ENCODE measurements at places on chromosomes 7 and 10.

GRCh38 chr10:5933909-5934546, 43.3 kb downstream of the IL15RA start:
- no peak for DNase-seq

GRCh38 chr7:123846217-123846891, 1.4 kb downstream of the HYAL4 start:
- no peak for DNase-seq

DNA sequence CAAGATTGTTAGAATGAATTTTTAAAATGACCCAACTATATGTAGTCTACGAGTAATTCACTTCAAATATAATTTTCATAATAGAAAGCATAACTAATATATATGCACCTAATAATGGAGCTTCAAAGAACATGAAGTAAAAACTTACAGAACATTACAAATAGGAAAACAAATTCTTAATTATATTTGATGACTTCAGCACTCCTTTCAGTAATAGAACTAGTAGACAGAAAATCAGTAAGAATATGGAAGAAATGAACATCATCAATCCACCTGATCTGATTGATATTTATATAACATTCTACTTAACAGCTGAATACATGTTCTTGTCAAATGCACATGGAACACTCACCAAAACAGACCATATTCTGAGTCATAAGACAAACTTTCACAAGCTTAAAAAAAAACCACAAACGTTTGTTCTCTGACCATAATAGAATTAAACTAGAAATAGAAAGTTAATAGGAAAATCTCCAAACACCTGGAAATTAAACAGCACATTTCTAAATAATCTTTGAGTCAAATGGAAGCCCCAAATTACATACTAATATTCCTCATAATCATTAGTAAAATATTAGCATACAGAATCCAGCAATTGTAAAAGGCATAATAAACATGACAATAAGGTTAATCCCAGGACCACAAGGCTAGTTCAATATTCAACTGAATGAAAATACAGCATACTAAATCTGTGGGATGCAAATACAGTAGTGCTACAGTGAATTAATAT, 48.0 kb downstream of the BRAF start:
- no peak for DNase-seq

DNA sequence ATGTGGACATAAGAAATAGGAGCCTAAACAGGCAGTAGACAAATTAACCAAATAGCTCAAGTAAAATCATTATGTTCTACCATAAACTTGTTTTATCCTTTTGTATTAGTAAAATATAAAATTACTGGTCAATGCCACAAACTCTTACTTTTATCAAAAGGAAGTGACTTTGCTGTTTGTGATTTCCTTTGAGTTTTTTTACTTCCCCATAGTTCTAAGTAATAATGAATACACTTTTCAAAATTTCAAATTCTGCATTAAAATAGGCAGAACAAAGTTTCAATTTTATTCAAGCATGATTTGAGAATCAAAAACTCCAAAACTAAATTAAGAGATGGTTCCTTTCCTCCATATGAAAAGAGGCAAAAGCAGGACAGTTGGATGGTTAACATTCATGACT, 139.7 kb upstream of the ABCB5 start:
- no peak for DNase-seq

GRCh38 chr10:35449944-35450343, 113.6 kb downstream of the CCNY start:
- no peak for DNase-seq

DNA sequence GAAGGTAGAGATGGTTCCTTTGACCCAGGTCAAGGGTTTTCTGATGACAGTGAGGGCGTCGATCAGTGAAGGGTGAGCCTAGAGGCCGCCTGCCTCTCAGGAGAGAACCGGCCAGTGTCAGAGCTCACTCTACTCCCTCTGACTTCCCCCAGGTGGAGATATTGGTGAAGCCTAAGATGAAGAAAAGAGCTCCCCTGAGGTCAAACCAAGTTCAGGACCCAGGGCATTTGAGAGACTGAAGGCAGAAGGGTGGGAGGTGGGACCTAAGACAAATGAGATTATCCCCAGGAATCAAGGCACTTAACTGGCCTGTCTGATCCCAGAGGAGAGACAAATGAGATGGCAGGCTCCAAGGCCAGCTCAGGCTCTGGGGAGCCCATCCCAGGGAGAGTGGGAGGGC, 104.7 kb downstream of the CDH23 start:
- DNase-seq, result no peak

DNA sequence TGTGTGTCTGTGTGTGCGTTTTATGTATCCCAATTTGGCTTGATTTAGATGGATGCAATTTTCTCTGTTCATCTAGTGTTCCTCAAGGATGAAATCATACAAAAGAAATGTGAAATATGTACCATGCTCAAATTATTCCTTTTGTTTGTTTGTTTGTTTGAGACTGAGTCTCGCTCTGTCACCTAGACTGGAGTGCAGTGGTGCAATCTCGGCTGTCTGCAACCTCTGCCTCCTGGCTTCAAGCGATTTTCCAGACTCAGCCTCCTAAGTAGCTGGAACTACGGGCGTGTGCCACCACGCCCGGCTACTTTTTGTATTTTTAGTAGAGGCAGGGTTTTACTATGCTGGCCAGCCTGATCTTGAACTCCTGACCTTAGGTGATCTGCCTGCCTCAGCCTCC, 11.3 kb upstream of the SHTN1 start:
- DNase-seq, result no peak

- no peak for DNase-seq
These were observed 286.3 kb downstream of the FGFR2 start for GRCh38 chr10:121311812-121312443.

DNA sequence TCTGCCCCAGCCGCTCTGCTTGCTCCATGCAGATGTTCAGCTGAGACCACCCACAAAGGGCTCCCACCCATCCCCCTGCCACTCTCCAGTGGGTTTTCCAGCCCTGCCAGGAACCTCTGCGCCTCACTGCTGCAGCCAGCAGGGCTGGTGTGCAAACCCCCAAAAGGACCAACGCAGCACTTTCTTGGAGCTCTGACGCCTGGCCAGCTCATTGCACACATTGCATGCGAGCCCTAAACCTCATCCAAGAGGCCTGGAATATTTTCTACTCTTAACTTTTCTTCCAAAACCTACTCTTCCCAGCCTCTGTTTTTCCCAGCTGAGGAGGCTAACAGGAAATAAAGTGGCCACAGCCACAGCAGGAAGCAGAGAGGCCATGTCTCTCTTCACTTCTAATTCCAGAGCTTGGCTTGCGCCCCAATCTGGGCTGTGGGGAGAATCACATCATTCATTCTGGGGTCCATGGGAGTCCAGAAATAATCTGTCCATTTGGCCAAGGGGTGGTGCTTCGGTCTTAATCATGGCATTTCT, 4.6 kb upstream of the FAM170B start:
- no peak for DNase-seq

GRCh38 chr7:39399986-39400385, 166.2 kb upstream of the YAE1 start:
- DNase-seq, result no peak

GRCh38 chr10:17169803-17170202, 31.7 kb downstream of the TRDMT1 start:
- no peak for DNase-seq

- DNase-seq, result no peak
These were observed 95.6 kb downstream of the GPAM start for GRCh38 chr10:112087953-112088456.

DNA sequence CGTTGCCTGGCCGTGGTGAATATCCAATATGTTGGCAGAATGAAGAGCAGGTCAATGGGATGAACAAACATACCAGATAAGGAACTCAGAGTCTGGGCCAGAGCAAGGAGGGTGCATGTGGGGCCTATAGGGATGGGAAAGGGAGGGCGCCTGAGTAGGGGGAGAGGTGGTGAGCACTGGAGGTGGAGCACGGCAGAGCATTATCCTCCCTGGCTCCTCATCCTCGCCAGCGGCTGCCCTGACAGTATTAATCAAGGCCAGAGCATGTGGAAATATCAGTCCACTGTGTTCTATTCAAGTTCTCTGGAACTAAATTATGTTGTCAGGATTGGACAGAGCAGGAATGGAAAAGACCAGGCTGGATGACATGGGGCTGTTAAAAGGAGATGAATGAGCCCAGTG, 254.8 kb upstream of the ZMIZ1 start:
- no peak for DNase-seq

DNA sequence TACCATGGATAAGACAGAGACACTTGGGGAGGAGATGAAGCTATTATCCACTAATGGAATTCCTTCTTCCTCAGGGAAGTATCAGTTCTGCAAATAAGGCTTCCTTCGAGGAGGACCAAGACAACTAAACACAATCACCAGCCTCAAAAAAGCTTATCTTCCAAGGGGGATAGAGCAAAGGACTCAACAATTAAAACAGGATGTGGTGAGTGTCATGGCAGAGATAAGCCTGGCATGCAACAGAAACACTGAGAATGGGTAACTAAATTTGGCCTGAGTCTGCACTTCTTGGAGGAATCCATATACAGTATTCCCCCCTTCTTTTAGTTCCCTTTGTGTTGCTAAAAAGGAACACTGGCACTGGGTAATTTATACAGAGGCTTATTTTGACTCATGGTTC, 1285.2 kb downstream of the GATA3 start:
- DNase-seq, result no peak

GRCh38 chr7:101507791-101508252, 121.3 kb downstream of the MYL10 start:
- DNase-seq, result peak; percentile 26

- DNase-seq, result no peak
These were observed 6.7 kb upstream of the IMMP2L start for GRCh38 chr7:111568870-111569462.

- no peak for DNase-seq
These were observed 25.1 kb downstream of the MKX start for GRCh38 chr10:27720529-27720928.

DNA sequence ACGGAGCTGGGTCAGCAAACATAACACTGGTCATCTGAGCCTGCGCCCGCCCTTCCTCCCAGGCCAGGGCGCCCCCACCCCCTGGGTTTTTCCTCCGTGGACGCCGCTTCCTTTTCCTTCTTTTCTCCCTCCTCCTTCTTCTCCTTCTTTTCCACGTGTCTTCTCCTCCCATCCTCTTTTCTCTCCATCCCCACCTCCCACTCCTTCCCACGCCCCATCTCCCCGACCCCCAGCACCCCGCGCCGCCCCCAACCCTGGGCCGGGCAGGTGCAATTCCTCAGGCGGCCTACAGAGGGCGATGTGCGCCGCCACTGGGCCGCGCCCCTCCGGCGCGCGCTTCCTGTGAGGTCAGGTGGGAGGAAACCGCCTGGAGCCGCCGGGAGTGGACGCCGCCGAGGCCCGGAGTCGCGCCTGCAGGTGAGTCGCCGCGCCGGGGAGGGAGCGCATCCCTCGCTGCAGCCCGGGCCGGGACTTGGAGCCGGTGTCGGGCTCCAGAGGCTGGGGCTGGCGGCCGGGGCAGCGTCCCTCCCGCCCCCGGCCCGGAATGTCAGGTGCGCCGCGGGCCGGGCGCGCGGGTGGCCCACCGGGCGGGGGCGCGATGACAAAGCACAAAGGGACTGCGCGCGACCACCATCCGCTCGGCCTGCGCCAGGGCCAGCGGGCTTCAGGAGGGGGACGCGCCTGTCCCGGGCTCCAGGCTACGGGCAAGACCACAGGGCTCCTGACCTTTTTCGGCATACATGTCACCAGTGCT, at the start of gene FAM241B:
Gene FAM241B, plus strand, starts transcription at position 351 of the 754 bp plus-strand sequence. CDS start 1,497 bp downstream, outside the sequence.
- DNase-seq, result no peak

DNA sequence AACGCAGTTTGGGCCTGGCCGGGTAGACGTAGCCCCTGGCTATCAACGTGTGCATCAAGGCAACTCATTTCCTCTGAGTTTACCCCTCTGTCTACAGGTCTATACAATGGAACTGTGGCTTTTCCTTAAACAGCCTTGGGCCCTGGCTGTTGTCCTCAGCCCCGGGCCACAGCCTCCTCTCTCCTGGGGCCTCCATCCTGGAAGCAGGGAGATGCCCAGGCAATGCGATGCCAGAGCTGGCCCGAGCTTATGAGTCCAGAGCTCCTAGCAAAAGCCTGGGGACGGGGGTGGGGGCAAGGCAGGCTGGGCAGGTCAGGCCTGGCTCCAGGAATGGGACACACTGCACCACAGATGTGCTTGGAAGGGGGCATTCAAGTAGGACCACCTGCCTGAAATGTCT, 89.6 kb upstream of the SMNDC1 start:
- DNase-seq, result no peak
